Posterior cingulate gyrus (tissue), 11 donors: ENCODE measurements at places on chromosomes 7 and 10.

GRCh38 chr10:27820637-27821036 lies 75.0 kb upstream of the MKX start:
- DNase-seq: no peak

- DNase-seq: no peak
Observed at GRCh38 chr10:113020838-113021237, 70.8 kb downstream of the TCF7L2 start.

DNA sequence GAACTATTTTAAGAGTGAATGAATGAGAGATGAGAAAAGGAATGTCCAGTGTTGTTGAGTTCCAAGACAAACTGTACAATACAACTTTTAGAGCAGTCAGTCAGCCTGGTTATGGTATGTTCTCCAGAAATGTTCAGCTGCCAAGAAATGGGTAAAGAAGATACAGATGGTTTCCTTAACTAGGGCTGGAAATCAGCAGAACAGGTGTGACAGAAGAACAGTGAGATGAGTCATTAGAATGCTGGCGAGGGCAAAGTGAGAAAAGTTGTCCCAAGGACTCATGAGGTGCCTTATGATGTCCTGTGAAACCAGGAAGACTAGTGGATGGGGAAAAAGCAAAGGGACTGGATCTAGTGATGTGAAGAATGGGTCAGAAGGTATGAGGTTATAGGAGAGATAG lies 20.8 kb upstream of the SEPTIN7 start:
- DNase-seq: no peak

- no peak for DNase-seq
Observed at GRCh38 chr10:7315906-7316305, 94.9 kb downstream of the SFMBT2 start.

DNA sequence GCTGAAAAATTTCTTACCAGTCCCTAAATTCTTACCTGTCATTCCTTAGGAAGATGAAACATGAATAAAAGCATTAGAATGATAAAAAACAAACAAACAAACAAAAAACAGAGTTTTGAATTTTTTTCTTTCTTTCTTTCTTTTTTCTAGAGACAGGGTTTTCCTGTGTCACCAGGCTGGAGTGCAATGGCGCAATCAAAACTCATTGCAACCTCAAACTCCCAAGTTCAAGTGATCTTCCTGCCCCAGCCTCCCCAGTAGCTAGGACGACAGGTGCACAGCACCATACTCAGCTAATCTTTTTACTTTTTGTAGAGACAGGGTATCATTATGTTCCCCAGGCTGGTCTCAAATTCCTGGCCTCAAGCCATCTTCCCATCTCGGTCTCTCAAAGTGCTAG lies 26.5 kb downstream of the NT5C2 start:
- no peak for DNase-seq

- DNase-seq: no peak
Observed at GRCh38 chr10:86376403-86376802, 9.8 kb upstream of the GRID1 start.

GRCh38 chr10:125606414-125607010 lies 76.5 kb downstream of the TEX36 start:
- DNase-seq: no peak
